ENCODE measurements at places on chromosomes 11 and 22.

GRCh38 chr11:120215634-120216033, 4.8 kb downstream of the OAF start:
- DNase-seq: no peak

DNA sequence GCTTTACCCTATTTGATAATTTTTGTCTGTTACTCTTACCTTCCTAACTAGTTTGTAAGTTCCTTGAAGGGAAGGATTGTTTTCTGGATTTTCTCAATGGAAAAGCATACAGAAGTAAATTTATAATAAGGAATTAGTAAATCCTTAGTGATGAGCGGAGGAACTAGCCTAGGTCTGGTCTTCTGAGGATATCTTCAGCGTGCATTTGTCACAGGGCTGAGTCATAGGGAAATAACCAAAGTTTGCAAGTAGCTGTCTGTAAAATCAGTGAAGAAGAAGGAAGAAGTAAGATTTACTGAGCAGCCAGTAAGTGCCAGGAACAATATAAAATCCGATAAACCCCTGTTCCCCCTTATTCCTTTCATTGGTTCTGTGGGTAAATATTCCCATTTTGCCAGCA, 162.7 kb upstream of the SORL1-AS1 start:
- DNase-seq: peak; percentile 40

DNA sequence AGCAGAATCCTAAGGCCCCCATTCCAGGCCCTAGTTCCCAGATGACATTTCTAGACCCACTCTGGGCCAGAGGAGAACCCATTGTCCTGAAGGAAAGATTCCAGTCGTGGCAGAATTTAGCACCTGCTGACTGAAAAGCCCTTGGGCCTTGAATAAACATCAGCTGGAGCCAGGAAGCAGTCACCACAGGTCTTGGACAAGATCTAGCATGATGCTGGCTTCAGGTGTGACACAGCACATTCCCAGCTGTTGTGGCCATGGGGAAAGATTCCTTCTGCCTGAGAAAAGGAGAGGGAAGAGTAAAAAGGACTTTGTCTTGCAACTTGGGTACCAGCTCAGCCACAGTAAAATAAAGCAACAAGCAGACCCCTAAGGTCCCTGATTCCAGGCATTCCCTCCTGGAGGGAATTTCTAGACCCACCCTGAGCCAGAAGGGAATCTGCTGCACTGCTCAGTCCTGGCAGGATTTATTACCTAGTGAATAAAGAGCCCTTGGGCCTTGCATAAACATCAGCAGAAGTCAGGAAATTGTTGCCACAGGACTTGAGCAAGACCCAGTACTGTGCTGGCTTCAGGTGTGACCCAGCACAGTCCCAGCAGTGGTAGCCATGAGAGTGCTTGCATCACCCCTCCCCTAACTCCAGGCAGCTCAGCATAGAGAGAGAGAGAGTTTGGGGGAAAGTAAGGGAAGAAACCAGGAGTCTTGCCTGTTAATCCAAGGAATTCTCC, 42.5 kb upstream of the PAMR1 start:
- DNase-seq: no peak

GRCh38 chr11:133677387-133677786, 145.1 kb upstream of the OPCML start:
- DNase-seq: no peak

DNA sequence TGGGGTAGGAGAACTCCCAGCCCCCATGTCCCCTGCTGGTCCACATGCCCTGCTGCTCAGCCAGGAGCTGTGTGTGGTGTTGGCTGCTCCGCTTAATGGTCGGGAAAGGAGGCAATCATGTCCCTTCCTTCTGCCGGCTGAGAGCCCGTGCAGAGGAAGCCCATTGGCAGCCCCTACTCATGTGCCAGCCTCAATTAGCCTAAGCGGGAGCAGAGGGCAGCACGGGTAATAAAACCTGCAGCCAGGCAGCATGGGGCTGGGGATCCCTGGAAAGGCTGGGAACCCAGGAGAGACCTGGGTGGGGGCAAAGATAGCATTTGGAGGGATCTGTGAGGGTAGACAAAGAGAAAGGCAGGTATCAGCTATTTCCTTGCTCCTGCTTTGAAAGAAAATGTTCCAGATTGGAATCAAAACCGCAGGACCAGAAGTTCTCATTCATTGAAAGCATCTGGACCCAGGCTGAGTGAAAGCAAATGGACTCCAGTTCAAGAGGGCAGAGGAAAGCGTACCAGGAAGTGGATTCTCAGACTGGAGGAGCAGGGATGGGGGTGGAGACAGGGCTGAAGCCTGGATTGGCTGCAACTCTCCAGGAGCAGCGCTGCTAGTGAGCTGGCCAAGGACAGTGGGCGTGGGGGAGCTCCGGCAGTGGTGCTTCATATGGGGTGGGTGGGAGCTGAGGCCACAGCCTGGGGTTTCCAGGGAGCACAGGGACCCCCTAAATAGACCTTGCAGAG, 103.4 kb upstream of the NECTIN1 start:
- DNase-seq: peak; percentile 50

GRCh38 chr11:67301951-67302516, 1.3 kb upstream of the SSH3 start:
- peak; percentile 28 for DNase-seq

DNA sequence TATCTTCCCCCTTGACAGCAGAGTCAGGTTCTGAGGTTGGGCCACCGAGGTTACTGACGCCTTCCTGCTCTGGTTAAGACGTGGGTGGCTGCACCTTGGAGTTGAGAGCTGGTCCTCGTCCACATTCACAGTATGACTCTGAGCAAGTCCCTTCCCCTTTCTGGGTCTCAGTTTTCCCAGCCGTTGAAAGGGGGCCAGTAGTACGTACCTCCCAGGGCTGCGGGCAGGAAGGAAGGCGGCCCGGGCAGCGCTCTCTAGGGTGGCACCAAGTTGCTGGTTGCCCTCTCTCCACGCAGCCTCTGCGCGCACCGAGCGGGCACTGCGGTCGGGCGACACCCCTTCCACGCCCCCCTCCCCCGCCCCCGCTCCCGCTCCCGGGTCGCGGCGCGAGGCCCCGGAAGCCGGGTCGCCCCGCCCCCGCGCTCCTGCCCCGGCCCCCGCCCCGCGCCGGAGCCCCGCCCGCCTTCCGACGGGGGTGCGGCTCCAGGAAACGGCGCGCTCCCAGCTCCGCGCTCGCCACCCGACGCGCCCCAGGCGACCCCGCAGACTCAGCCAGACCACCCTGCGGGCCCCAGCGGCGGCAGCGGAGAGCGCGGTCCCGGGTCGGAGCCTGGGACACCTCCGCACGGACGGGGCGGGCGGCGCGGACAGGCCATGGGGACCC, at the start of gene EHBP1L1:
TSS of gene EHBP1L1 (plus strand) at position 486 of the 664 bp plus-strand sequence. CDS start 250 bp downstream, outside the sequence.
- DNase-seq: peak; percentile 55

DNA sequence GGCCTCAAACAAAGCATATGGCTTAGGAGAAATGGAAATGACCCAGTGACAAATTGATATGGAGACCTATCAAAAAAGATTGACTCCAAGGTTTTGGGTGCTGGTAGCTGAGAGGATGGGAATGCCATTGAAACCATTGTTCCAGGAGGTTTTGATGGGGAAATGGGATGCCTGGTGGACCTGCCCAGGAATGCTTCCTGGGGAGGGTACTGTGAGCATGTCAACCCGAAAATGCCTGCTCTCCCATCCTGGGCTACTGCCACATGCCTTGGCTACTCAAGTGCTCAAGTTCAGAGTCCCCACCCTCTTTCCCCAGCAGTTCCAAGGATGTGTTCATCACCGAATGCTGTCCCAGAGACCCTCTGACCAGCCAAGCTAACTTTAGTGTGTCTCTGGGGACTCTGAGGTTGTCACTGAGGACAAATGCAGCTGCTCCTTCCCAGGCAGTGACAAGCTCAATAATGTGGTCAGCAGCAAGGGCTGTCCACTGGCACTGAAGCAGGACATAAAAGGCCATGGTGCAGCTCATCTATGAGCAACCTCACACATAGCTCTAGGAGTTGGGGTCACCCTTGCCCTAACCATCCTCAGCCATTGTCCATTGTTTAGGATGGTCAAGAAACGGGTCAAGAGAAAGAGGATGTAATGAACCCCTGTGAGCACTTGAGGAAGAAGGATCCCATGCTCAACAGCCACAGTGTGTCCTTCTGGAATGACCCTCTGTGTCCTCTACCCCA, 83.7 kb downstream of the TRIM29 start:
- no peak for DNase-seq

DNA sequence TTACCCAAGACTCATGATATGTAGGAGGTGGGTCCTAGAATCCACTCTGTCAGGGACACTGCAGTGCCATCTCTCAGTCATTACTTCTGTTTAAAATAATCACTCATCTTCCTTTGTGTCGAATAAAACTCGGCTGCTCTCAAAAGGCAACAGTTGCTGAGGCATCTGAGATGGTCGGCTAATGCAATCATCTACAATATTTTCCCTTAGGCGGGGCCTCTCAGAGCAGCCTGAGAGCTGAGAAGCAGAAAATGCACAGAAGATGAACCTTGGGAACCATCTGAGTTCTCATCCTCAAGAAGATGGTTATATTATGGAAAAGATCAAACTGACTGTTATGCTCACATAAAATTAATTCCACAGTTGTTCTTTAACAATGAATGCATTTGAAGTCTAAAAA, 1518.2 kb upstream of the TENM4 start:
- peak; percentile 6 for DNase-seq

DNA sequence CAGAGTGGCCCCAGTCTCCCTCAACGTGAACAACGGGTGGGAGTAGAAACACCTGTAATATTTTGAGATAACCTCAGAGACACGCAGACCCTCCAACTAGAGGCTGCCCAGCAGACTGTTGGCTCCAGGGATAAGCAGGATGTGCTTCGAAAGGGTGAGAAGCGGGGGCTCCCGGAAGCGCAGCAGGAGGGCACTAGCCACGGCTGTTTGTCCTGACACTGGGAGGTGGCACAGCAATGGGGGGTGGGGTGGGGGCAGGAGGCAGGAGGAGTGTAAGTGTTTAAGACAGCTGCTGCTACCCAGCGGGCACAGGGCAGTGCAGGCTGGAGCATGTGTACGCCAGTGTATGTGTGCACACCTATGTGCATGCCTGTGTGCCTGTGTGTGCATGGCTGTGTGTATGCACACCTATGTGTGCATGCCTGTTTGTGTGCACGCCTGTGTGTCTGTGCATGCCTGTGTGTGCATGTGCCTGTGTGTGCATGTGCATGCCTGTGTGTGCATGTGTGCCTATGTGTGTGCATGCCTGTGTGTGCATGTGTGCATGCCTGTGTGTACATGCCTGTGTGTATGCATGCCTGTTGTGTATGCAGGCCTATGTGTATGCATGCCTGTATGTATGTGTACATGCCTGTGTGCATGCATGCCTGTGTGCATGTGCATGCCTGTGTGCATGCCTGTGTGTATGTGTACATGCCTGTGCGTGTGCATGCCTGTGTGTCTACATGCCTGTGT, 154.7 kb downstream of the SHANK2 start:
- no peak for DNase-seq

Measured in fibroblast of skin of back (primary cell).